ENCODE measurements at places on chromosomes 6 and 20. TPM values are rescaled to one million over a fixed set of nuclear protein-coding genes. Genes with fewer than 3 reads are reported as not detected.

DNA sequence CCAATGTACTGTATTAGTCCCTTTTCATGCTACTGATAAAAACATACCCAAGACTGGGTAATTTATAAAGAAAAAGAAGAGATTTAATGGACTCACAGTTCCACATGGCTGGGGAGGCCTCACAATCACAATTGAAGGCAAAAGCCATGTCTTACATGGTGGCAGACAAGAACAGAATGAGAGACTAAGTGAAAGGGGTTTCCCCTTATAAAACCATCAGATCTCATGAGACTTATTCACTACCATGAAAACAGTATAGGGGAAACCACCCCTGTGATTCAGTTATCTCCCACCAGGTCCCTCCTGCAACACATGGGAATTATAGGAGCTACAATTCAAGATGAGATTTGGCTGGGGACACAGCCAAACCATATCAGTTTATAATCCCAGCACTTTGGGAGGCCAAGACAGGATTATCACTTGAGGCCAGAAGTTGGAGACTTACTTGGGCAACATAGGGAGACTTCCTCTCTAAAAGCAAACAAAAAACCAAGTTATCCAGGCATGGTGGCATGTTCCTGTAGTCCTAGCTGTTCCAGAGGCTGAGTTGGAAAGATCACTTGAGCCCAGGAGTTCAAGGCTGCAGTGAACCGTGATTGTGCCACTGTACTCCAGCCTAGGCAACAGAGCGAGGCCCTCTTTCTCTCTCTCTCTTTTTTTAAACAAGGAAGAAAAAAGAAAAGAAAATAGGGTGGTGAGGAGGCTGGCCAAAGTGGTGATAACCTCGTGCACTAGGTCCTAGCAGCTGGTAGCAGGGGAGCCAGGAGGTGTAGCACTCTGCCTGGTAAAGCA lies 22.9 kb upstream of the DDR1 start:
- no peak for DNase-seq

DNA sequence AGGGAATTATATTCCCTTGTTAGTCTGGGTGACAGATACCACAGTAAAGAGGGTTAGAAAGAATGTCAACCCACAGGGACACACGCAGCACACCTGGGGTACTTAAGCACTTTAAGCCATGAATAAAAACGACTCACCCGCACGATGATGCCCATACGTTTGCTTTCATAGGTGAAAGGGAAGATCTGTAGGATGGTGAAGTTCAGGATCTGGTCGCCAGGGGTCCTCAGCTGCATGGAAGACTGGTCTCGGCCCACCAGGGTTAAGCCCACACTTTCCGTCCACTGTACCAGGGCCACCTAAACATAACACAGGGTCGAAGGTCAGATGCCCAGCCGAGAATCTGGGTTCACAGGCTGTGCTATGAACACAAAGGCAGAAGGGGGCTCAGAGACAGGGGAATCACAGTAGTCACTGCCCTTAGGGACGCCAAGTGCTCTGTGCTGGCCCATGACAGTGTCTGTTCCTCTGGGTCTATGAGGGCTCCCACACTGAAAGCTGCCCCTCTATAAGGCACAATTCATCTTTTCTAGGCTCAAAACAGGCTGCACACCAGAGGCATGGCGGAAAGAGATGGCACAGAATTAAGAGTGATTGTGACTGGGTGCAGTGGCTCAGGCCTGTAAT lies 96.8 kb upstream of the NFATC2 start:
- peak; percentile 75 for DNase-seq

DNA sequence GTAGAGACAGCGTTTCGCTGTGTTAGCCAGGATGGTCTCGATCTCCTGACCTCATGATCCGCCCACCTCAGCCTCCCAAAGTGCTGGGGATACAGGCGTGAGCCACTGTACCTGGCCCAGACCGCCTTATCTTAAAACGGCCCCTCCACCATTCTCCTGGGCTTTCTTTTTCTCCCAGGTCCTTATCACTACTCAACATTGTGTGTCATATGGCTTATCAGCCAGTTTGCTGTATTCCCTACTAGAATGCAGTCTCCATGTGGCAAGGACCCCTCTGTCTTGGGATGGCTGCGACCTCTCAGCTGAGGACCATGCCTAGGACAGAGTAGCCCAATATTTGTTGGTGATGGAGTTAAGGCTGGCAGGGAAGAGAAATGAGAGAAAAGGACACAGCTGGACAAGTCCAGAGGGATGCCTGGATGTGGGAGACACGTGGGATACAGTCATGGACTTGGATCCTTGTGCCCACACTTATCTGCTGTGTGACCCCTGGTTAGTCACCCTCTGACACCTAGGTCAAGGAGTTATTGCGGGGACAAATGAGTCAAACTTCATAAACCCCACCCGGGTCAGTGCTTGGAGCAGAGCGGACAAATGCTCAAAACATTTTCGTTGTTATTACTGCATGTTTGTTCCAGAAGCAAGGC lies 24.0 kb downstream of the ADA start:
- no peak for DNase-seq

- DNase-seq, result no peak
These were observed 8.9 kb downstream of the TRAF3IP2 start for GRCh38 chr6:111596784-111597183.

DNA sequence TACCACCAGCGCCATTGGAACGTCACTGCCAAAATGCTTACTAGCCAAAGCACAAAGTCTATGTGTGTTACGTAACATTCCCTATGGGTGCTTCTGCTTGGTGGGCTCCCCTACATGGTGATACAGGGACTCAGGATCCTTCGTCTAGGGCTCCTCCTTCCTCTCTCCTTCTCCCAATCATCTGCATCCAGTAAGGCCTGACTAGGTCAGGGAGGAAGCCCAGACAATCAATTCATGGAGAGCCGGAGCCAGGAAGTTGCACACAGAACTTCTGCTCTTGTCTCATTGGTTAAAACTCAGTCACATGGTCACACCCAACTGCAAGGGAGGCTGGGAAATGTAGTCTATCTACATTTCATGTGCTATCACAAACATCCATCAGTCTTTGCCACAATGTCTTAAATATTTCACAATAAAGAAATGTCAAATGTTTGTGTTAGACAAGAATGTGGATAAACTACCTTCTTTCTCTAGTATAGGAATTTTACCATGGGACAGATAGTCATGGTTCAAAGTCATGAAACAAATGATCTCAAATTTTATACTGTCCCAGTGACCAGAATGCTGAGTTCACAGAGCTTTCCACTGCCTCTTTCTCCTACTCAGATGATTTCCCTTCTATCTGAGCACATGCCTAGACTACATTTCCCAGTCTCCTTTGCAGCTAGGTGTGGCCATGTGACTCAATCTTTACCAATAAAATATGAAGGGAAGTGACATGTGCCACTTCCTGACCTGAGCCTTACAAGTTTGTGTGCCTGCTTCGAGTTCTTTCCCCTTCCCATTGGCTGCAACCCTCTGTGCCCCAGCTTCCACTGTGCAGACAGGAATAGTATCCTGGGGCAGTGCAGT lies 9.3 kb upstream of the KCNK15 start:
- peak; percentile 52 for DNase-seq

GRCh38 chr20:6784210-6784631 lies 16.7 kb downstream of the BMP2 start:
- no peak for DNase-seq

DNA sequence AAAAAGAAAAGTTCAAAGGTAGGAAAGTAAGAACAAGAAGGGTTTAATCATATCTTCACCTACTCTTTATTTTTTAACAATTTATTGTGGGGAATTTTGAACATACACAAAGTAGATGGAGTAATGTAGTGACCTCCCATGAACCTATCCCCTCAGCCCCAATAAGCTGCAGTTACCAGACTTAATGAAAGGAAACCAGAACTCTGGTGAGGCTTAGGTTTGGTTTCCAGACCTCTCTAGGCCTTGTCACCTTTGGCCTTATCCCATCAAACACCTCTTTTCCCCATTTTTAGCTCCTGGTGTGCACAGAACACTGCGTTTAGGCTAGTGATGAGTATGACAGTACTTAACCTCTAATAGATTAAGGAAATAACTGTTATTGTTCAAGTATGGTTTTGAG lies 42.0 kb downstream of the CBFA2T2 start:
- DNase-seq, result no peak

- no peak for DNase-seq
These were observed 47.2 kb downstream of the TOX2 start for GRCh38 chr20:43961541-43962471.

DNA sequence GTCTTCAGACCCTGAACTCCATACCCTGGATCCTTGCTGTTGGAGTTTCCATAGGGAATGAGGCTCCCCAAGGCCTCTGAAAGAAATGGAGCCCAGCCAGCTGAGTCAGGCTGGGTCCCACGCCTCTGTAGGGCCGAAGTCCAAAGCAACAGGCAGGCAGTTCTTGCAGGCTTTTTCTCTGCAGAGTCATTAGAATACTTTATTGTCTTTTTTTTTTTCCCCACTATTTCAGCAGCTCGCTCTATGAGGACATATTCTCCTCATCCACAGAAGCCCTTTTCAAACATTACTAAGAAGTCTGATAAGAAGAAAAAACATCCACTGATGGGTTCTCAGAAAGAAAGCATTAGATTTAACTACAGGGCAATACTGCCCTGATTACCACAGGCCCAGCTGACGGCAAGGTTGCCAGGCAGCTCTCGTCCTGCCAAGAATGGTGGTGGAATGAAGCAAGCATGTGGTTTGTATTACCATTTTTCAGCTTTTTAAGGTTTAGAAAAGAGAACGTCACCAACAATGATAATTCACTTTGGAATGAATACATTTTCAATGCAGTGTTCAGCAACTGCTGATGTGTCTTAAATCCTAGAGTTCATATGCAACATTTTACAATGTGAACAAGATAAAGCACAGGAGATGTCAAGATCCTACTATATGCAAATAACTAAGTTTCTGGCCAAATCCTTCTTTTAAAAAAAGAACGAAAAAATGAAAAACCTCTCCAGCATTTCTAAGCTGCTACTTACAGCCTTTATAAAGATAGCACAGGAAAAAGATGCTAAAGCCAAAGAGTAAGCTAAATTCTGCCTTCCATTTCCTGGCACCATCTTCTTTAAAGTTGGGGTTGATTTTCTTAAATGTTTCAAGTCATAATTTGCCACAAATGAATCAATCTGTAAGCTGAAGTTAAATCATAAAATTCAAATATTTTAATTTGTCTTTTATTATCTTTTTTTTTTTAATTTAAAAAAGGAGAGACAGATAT lies 223.6 kb upstream of the CITED2 start:
- DNase-seq, result no peak

GRCh38 chr6:46888578-46888977 lies 33.2 kb downstream of the ADGRF5 start:
- DNase-seq, result no peak

POM121L2 gene
- not detected for total RNA-seq

TNFRSF6B gene
- not detected for total RNA-seq

THBS2 gene
- not detected for total RNA-seq
